ENCODE measurements at places on chromosomes 7 and 10.

DNA sequence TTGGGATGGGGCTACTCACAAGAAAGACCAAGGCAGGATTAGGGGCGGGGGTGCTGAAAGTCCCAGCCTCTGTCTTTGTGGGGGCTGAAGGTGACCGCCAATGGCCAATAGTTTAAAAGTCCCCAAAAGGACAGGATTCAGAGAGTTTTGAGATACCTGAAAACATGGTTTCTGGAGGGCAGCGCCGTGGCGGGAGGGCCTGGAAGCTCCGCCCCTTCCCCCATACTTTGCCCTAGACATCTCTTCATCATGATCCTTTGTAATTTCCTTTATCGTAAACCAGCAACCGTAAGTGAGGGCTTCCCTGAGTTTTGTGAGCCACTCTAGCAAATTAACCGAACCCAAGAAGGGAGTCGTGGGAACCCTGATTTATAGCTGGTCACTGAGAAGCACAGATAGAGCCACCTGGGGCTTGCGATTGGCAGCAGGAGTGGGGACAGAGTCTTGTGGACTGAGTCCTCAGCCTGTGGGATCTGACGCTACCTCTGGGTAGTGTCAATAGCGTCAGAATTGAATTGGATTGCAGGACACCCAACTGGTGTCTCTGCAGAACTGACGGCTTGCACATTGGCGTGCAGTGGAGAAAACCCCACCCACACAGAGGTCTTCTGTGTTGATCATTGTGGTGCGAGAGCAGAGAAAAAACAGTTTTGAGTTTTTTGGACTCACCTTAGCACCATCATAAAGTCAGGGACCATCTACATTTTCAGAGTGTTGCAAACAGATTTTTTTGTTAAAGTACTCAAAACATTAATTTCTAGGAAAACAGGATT lies 169.3 kb downstream of the USP6NL start:
- DNase-seq, result no peak

GRCh38 chr10:33102071-33102470 lies 144.0 kb upstream of the ITGB1 start:
- DNase-seq, result no peak

DNA sequence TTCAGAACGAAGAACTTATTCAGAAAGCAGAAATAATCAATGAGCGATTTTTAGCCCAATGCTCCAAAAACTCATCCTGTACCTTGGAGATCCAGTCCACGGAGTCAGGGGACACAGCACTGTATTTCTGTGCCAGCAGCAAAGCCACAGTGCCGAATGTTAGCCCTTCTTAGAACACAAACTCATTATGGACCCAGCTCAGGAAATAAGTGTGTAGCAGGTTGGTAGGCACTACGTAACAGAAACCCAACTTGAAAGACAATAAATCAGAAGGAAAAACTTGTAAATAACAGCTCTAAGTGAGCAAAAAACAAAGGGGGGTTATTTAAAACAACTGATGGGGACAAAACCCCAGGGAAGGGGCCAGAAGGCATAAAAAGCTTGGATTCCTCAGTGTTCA lies 112.0 kb upstream of the PRSS1 start:
- no peak for DNase-seq

- no peak for DNase-seq
Observed at GRCh38 chr10:133474027-133474426, 20.3 kb downstream of the SCART1 start.

Data from NCI-H187 (cell line).